ENCODE measurements at places on chromosomes 5 and 9.

DNA sequence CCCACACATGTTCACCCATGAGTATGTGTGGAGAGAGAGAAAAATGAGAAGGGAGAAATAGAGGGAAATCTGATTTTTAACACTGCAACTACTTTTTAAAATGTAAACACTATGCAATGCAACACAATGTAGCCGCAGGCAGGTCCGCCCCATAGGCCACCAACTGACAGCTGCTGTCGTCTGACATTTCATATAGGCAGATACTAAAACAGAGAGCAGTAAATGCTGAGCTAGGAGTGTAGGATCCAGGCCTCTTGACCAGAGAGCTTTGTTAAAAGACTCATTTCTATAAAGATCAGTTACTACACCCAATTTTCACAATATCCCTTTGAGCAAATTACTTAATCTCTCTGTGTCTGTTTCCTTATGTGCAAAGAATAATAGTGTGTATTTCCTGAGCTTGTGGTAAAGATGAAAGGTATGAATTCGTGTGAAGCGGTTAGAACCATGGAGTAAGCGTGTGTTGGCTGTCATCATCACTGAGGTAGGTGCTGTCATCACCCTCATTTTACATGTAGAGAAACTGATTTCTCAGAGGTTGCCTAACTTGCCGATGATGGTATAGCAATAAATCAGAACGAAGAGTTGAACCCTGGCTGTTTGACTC, 55.2 kb upstream of the PDE8B start:
- no peak for DNase-seq

DNA sequence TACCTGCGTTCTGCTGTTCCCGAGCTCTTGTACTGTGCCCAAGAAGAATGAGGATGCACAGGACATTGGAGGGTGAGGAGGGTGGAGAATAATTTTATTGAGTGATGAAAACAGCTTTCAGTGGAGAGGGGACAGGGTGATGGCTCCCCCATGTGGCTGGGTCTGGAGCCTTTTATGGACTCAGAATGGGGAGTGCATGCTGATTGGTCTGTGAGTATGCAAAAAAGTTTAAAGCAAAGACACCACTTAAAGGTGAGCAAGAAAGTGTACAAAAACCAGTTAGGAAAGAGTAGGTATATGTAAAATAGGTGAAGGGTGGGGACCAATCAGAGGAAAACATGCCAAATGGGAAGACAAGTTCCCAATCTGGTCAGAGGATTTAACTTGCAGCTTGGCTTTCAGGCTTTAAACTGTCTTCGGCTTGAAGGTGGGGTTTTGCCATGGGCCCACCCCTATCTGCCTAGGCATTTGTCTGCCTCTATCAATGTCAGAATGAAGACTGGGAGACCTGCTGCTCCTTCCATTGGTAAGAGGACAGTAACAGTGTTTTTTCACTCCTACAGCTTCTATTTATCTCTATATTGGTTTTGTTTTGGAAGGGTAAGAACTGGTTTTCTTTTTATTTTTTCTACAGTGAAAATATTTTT, 118.0 kb upstream of the RAI14 start:
- DNase-seq, result no peak

DNA sequence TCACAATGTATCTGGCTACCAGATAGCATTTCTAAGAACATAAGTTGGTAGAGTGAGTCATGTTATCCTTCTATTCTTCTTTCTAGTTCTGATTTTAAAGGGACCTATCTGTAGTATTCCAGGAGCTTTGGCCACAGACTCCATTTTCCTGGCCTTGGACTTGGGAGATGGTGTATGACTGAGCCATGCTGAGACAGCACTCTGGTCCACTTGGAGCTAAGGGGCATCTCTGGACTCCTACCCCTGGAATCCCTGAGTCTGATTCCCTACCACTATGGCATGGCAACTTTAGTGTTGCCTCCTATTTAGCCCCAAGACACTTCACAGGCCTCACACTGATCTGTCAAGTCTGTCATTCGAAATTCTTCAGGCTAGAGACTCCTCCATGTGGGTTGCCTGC, 58.8 kb downstream of the BAAT start:
- DNase-seq, result no peak

DNA sequence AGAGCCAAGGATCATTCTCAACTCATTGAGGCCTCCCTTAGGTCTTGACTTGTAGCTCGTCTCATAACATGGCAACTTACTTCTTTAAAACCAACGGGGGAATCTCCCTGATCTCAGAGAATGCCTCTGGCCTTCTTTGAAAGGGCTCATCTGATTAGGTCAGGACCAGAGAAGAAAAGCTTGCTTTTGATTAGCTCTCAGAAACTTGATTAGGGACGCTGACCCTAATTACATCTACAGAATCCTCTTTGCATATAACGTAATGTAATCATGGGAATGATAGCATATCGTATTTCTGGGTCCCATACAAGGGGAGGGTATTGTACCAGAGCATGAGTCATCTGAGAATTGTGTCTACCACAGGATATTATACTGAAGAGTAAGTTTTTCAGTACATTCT, 125.1 kb upstream of the SH3GL2 start:
- DNase-seq, result no peak

DNA sequence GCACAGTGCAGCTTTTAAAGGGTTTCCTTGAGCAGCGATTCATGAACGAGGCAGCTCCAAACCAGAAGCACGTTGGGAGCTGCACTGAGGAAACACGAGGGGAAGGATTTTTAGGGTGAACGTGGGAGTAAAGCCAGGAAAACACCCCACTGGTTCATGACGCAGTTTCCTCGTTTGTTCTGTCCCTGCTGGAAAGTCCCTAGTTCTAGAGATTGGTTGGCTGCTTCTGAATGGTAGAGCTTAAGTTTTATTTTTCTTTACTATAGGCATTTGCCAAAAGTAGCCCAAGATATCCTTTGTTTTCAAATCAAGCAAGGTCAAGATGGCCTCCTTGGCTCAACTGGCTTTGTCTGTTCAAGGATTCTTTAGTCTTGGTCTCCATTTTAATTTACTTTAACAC, 116.5 kb upstream of the CACNA1B start:
- DNase-seq, result no peak

DNA sequence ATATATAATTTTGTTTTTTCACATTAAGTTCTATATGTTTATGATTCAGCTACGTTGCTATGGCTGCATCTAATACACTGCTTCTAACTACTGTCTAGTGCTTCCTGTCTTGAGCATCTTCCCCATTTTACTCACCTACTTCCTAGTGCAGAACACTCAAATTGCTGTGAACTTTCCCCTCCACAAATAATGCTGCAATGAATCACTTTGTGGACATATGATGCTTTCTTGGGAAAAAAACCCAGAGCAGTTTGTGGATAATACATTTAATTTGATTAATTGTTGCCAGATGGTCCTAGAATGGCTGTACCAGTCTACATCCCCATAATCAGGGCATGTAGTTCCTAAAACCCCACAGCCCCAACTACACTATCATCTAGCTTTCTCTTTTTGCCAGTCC, 18.5 kb downstream of the CD180 start:
- DNase-seq, result no peak

DNA sequence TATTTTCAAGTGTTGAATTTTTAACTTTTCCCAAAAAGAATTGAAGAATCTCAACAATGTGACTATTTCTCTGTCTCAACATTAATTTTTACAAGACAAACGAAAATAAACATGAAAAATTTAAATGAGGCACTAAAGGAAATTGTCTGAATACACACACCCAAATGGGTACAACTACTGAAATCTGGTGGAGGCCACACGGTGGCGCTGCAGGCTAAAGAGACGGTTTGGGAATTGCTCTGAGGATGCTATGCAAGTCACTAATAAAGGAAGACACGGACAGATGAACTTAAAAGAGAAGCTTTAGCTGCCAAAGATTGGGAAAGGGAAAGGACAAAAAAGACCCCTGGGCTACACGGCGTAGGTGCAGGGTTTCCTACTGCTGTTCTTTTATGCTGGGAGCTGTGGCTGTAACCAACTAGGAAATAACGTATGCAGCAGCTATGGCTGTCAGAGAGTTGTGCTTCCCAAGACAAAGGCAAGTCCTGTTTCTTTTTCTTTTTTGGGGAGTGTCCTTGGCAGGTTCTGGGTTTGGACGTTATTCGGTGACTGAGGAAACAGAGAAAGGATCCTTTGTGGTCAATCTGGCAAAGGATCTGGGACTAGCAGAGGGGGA, at the start of gene PCDHB10:
Gene PCDHB10, plus strand, starts transcription at position 244 of the 616 bp plus-strand sequence. Its CDS starts 200 bp downstream, at position 444.
- DNase-seq, result peak; percentile 1

DNA sequence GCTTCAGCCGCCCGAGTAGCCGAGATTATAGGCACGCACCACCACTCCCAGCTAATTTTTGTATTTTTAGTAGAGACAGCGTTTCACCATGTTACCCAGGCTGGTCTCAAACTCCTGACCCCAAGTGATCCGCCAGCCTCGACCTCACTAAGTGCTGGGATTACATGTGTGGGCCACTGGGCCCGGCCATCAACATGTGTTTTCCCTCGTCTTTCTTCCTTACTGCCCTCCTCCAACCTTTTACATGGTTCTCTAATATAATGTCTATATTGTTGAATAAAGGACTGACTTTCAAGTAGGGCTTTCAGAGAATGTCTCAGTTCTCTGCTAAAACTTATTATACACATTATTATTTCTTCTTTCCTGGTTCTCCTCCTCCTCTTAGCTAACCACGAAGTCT, 21.3 kb upstream of the PCAT7 start:
- DNase-seq, result no peak

- no peak for DNase-seq
Measured at GRCh38 chr9:2299156-2299842, 284.2 kb downstream of the SMARCA2 start.

- DNase-seq, result no peak
Measured at GRCh38 chr5:80958616-80959015, 1.5 kb upstream of the RASGRF2 start.

DNA sequence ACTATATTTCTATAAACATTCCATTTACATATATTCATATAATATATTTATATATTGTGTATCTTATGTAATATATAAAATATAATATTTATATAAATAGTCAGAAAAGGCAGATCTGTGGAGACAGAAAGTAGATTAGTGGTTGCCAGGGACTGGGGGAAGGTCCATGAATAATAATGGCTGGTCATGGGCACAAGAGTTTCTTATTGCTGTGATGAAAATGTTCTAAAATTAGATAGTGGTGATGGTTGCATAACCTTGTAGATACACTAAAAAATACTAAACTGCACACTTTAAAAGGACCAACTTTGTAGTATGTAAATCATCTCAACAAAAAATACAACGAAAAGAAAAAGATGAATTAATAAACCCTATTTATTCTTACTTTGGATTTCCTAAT, 47.3 kb downstream of the NUP155 start:
- no peak for DNase-seq

DNA sequence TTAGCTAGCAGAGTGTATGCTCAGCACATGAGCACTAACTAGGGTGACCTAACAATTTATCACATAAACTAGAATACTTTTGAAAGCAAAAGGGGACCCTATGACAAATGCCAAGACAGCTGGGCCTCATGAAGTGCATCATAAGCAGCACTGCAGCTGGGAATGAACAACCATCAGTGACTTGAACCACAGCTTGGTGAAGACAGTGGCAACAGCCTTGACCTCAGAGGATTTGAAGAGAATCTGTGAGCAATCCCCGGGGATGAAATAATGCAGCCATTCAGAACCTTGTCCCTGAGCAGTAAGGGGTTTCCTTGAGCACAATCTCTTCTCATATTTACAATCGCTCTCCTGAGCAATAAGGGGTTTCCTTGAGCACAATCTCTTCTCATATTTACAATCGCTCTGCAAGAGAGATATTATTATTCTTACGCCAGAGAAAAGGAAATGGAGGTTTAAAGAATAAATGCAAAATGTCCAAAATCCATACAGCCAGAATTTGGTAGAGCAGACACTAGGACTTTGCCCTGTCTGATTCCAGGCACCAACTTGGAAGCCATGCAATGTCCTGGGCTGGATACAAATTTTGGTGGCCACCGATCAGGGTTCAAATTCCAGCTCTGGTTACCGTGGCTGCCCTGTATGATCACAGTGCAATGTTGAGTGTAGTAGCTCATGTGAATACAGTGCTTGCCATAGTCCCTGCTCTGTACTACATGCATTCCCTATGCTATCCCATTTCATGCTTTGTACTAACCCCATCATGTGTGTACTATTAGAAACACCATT, 846 bp upstream of the NSG2 start:
- DNase-seq, result no peak

DNA sequence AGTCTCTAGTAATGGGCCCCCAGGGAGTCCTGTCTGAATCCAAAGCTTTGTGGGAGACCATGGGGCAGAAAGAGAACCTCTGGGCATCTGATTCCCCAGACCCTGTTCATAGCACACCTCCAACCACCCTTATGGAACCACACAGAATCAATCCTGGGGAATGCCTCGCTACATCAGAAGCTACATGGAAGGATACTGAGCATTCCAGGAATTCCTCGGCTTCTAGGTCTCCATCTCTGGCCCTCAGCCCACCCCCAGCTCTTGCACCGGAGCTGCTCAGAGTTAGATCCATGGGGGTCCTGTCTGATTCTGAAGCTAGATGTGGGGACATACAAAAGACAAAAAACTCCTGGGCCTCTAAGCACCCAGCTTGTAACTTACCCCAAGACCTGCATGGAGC, 28.4 kb downstream of the VCP start:
- DNase-seq, result no peak

- no peak for DNase-seq
Measured at GRCh38 chr5:145244251-145244650, 590.9 kb downstream of the PRELID2 start.

Measured in CMK (cell line).